M059J (cell line): ENCODE measurements at places on chromosomes 5 and 9. TPM values are rescaled to one million over a fixed set of nuclear protein-coding genes. Genes with fewer than 3 reads are reported as not detected.

MED27 gene
- 50.1 and 61.1 TPM in 2 replicates for total RNA-seq

CACNA1B gene
- not detected in 2 replicates for total RNA-seq

HTR1A gene
- total RNA-seq: not detected in 2 replicates

FAM120AOS gene
- total RNA-seq: 48.3 and 56.1 TPM in 2 replicates

- DNase-seq: peak; percentile 22
Measured at GRCh38 chr5:77550406-77550805, 58.3 kb upstream of the WDR41 start.

GRCh38 chr5:155129513-155129880 is 115.9 kb downstream of the KIF4B start:
- no peak for DNase-seq

- no peak for DNase-seq
Measured at GRCh38 chr5:143004361-143005145, 234.4 kb downstream of the ARHGAP26 start.

DNA sequence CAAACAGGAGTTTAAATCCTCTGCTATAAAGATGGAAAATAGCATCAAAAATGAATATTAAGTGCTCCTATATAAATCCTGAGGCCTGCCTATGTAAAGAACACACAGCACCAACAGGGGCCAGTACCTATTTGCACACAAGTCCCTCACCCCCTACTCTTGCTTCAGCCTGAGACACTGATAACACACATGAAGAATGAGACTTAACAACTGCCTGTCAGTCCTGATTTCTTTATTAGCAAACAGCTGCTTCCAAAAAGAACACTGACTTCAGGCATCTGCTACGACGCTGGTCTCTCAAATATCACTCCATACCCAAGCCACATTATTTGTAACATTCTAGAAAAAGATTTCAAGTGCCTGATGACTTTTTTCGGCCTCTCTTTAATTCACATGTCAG is 55.5 kb downstream of the MYO10 start:
- DNase-seq: no peak

DNA sequence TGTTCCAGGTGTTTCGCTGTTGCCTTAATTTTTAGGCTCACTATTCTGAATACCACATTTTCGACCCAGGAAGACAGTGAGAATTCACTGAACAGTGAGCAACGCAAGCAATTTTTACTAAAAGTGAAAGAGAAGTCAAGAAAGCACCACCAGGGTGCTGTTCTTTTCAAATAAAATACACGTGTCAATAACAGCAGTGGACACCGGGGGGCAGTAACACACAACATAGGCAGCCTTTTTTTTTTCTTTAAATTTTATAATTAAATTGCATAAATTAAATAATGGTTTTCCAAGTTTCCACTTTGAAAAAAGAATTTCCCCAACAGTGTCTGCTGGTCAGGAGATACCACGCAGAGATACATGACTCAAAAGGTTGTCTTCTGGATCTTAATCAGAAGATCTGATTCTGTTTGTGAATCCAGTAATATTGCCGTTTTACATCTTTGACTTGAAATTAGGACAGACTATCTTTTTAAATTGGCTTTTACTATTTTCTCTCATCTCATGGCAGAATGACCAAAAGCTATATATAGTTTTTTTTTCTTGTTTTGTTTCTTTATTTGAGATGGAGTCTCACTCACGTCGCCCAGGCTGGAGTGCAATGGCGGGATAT is 47.1 kb upstream of the SH3GL2 start:
- DNase-seq: peak; percentile 54

GRCh38 chr5:58399951-58400350 is 59.9 kb downstream of the PLK2 start:
- no peak for DNase-seq

GRCh38 chr5:94693043-94693822 is 74.8 kb downstream of the SLF1 start:
- peak; percentile 94 for DNase-seq

DNA sequence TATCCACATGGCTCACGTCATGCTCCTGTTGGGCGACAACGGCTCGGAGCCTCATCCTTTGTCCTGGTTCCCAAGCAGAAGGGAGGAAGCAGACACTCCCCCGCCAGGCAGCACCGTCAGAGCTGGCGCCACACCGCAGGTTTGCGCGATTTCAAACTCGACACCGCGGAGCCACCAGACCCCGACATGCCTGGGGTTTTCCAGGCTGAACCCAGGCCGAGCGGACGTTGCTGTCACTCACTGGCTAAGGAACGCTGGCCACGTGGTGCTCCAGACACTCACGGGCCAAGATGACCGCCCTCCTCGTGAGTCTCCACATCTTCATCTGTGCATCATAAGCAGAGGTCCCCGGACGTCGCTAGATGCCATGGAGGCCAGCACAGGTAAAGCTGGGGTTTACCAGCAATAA is 9.0 kb downstream of the TERT start:
- no peak for DNase-seq

DNA sequence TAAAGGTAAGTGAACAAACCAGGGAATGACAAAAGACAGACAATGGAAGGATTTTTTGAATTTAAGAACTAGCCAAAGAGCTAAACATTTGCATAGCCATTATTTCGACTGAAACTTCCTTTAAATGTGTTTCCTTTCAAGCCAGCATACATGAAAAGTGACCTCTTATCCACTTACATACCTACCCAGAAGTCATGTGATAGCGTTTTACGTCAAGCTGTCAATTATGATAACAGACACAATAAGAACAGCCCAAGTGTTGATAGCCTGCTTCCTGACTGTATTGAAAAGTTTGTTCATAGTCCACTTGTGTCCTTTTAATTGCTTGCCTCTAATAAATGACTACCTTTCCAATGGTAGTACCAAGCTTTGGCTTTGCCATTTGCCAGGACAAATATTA is 206.0 kb downstream of the NFIB start:
- DNase-seq: no peak

DNA sequence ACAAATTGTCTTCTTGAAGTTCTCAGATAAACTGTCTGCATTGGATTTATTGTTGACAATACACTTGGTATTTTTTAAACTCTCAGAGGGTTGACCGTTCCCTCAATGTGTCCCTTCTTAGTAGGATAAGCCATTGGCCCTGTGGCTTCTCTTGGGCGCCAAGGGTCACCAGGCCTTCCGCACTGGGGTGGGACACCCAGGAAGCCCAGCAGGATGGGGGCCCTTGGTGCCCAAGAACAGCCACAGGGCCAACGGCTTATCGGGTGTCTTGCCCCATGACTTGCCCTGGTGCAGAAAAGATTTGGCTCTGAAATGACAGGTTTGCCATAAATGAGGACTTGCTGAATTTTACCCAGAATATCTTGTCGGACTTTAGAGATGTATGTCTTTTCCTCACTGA is 375.0 kb downstream of the IRX2 start:
- no peak for DNase-seq

GRCh38 chr5:80052464-80052863 is 17.3 kb downstream of the THBS4 start:
- DNase-seq: no peak

DNA sequence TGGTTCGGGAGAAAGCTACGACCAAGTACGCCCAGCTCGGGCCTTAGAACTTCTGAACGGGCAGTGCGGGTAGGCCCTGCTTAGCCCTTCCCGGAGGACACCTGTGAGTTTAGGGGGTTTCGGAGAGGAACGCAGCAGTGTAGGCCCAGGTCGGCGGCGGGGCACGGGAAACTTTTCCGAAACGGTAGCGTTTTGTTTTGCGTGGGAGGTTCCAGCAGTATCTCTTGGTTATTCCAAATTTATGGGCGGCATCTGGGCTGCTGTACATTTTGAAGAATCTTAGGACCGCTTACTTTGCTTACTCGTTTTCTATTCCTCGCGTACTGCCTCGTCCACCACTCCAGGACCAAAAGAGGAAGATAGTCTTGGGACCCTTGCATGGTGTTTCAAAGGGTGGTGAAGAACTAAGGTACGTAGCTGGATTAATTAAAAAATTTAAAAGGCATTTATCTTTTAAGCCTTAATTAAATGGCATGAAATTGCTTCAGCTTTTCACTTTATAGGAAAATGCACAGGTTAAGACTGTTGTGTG is 492 bp downstream of the TENT2 start:
- no peak for DNase-seq

DNA sequence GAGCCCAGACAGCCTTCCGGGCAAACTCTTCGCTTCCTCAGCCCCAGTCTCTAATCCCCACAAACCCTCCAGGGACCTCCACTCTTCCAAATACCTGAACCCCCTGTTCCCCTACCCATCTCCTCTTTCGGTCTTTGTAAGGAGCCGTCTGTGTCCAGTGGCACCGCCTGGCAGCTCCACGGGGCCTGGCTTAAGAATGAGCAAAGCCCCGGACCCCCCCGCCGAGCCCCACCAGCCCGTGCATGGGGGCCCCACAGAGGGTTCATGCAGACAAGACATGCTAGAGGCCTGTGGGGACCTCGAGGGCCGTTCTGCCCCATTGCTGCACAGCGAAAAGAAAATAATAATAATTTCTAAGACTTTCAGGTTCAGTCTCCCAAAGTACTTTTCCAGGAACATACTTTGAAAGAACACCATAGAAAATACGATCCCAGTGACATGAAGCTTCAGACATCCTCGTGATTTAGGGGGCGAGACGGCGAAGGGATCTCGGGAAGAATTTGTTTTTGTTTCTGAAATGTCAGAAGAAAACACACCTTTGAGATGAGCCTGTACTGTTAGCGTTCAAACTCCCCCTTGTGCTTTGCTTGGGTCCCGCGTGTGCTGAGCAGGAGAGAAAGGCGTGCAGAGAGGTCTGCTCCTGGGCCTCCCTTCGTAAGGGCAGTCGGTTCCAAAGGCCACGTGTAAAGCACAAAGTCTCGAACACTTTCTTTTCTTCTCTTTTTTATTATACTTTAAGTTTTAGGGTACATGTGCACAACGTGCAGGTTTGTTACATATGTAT is 49.2 kb downstream of the IRX2 start:
- DNase-seq: no peak

DNA sequence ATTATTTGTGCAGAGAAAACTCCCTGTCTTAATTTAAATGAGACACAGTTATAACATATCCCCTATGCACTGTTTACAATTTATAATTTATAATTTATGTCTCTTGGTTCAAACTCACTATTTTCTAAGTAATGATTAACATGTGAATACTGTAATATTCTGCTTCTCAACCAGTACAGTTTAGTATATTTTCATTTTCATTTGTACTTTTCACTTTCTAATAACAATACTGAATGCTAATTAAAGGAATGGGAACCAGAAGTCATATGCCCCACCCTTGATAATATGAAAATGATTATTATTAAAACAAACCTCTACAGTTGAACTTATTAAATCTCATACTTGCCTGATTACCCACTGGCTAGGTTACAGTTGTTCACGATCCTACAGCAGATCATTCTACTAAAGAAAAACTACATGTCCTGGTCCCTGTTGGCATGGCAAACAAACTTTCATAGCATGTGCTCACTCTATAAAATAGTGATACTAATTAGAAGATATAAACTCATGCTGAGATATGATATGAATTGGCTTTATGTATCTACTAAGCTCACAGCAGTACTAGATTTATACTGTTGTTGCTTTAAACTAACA is 66.4 kb downstream of the POU5F2 start:
- no peak for DNase-seq

DNA sequence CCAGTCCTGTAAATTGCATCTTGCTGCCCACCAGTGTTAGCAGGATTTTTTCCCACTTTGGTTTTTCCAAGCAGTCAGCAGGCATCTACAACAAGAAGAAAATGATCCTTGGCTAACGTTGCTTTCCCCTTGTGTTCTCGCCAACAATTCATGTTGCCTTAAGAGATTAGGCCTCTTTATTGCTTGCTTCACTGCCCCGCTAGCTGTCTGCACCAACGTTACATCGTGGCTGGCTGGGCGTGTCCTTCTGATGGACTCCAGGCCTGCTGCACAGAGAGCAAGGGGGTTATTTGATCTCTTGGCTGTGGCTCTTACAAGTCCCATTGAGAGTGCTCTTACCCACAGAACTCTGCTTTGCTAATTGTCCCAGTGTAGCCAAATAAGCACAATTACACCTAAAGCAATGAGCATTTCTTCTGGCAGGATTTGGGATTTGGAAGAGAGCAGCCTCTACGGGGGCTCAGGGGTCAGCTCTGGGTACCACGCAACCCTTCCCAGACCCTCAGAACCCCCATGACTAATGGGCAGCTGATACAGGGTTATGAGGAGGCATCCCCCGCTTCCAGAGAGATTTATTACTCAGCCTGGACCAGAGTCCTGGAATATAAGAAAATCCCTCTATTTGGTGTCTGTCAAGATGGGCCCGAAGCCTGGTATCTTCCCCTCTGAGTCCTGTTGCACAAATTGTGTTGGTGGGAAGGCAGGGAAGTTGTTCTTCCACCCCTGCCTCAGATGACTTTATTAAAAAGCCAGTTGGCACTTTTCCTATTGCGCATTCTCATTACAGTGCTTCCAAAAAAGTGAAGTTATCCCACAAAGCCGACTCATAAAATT is 17.6 kb downstream of the DCANP1 start:
- peak; percentile 21 for DNase-seq
